ENCODE measurements at places on chromosomes 3 and 15.

GRCh38 chr3:138331143-138331894, 1.7 kb upstream of the NME9 start:
- no peak for DNase-seq

- DNase-seq = no peak
These were observed 2.6 kb downstream of the PLCD1 start for GRCh38 chr3:38026856-38027255.

GRCh38 chr3:61839256-61839655, 277.9 kb downstream of the PTPRG start:
- no peak for DNase-seq

GRCh38 chr3:142705198-142705597, 18.6 kb upstream of the TRPC1 start:
- DNase-seq = no peak

GRCh38 chr15:74203914-74204431, 1.4 kb upstream of the STRA6 start:
- DNase-seq = no peak

DNA sequence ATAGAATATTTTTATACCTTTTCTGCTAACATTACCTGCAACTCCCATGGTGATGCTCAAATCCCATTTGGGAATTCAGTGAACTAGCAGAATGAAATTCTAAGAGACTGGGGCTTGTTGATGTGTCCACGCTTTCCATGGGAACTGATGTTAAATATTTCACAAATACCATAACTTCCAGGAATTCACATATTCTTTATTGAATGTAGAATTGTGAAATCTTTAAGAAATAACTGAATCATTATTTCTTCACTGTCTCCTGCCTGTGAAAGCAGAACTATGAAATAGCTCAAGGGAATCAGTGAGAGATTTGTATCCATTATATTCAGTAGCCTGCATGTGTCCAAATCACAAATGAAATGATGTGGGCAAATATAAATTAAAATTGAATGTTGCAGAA, 130.8 kb downstream of the SERPINI1 start:
- no peak for DNase-seq

DNA sequence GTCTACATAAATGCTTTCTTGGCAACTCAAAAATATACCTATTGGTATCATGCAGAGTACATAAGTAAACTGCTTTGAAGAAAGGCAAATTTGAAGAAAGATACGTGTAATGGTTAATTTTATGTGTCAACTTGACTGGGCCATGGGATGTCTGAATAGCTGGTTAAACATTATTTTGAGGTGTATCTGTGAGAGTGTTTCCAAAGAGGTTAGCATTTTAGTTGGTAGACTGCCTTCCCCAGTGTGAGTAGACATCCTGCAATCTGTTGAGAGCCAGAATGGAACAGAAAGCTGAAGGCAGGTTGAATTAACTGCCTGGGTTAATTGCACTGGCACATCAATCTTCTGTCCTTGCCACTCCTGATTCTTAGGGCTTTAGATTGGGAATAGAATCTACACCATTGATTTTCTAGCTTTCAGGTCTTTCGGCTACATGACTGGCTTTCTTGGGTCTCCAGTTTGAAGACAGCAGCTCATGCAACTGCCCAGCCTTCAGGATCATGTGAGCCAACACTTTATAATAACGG, 98.3 kb downstream of the CMSS1 start:
- DNase-seq = no peak

DNA sequence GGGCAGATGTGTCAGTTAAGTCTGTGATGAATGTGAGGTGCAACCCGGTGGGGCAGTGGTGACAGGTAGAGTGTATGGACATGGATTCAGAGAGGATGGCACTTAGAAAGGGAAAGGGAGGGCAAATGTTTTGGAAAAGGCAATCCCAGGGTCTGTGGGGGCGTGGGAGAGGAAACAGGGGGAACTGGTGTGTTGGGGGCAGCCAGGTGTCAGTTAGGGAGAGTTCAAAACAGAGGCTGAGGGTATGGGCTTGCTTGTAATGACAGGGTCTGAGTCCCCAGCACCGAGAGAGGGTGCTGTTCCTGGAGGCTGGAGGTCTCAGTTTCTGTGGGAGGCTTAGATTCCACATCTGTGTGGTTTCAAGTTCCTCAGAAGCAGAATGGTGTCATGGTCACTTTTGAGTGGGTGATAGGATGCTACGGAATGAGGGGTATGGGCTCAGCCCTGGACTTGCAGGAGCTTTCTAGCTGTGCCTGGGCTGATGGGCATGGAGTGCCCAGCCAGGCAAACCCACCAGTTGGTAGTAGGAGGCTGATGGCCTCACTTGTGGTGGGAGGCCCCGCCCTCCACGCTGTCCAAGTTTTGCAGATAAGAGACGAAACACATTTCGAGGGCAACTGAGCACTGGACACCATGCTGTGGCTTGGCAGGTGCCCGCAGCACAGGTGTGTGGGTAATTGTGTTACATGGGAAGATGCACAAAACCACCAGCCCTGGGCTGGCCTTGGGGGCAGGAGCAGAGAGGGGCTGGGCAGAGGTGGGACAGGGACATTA, 209.4 kb downstream of the RPLP1 start:
- DNase-seq = no peak

- no peak for DNase-seq
These were observed 211.1 kb upstream of the GADL1 start for GRCh38 chr3:31105438-31106077.

GRCh38 chr3:182413061-182413460, 380.2 kb upstream of the ATP11B start:
- DNase-seq = no peak

GRCh38 chr15:36953346-36953745, 147.0 kb downstream of the MEIS2 start:
- DNase-seq = no peak

- DNase-seq = no peak
These were observed 172.5 kb downstream of the MTHFS start for GRCh38 chr15:79724312-79724711.

DNA sequence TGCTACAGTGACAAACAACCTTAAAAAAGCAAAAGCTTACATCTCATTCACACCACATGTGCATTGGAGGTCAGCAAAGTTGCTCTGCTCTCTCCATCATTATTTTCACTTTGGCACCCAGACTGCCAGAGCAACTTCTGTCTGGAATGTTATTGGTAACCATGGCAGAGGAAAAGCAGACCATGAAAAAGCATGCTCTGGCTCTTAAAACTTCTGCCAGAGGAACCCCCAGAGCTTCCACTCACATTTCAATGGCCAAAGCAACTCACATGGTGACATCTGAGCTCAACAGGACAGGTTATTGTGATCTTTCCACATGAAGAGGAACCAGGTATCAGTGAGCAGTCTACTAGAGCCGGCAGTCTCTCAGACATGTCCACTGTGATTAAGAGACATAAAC, 21.9 kb upstream of the FRMD5 start:
- DNase-seq = no peak

DNA sequence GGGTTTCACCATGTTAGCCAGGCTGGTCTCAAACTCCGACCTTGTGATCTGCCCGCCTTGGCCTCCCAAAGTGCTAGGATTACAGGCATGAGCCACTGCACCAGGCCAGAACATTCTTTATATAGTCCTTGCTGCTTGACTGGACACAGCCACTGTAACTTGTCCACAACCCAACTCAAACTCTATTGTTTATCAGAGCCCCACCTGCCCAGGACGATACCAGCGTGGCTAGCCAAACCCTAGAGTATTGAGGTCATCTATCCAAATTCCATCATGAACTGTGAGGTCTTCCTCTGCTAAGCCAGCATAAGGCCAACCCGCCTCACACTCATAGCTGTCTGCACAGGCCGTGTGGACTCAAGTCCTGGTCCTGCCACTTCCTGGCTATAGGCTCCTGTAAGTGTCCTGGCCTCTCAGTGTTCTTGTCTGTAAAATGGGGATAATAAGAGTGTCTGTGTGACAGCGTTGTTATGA, 63.9 kb downstream of the DAPK2 start:
- DNase-seq = no peak

DNA sequence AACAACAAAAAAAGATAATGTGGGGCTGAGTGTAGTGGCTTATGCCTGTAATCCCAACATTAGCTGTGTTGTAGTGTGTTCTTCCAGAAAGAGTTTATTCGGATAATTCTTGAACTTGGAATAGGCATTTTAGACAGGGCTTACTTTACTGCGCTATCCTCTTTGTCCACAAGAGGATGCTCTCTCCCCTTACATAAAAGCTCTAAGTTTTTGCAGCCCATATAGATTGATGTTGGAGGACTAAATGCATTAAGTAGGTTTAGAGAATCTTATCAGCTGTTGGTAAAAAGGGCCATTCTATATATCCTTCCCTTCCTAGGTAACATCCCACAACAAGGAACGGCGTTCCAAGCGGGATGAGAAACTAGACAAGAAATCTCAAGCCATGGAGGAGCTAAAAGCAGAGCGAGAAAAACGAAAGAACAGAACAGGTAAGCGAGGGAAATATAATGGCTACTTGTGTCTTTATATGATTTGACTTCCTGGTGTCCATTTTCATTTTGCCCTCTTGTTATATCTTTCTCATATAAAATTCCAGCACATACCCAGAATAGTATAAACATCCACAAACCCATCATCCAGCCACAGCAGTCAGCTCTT, 27.8 kb upstream of the ITPKA start:
- no peak for DNase-seq

- no peak for DNase-seq
These were observed 167.7 kb downstream of the GHSR start for GRCh38 chr3:172280406-172281051.

DNA sequence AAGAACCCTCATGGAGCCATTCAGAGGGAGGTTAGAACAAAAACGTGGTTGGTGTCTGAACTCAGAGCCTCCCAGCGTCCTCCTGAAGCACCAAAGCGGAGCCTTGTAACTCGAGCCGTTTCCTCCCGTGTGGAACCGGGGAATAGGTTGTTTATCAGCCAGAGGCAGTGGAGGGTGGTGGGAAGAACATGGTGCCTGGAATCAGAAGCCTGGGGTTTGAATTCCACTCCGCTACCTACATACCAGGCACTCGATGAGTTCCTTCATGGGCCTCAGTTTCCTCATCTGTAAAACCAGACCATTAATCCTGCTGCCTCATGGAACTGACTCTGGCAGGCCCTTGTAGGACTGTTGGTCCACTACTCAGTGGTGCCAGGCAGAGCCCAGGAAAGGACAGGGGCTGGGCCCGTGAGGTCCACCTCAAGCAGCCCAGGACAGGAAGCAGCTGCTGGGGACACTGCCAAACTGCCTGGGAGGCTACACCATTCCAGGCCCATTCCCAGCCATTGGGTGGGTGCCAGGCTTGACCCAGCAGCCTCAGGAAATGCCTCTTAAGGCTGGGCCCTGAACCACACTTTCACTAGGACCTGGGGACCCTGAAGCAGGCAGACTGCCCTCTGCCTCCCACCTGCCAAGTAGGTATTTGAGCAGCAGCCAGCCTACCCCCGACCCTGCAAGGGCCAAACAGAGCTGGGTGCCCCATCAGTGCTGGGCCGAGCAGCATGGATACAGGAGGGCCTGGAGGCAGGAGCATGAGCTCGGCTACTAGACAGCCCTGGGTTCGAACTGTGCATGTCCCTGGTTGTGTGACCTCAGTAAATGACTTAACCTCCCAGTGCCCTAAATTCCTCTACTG, 33.4 kb downstream of the PRKCD start:
- no peak for DNase-seq

DNA sequence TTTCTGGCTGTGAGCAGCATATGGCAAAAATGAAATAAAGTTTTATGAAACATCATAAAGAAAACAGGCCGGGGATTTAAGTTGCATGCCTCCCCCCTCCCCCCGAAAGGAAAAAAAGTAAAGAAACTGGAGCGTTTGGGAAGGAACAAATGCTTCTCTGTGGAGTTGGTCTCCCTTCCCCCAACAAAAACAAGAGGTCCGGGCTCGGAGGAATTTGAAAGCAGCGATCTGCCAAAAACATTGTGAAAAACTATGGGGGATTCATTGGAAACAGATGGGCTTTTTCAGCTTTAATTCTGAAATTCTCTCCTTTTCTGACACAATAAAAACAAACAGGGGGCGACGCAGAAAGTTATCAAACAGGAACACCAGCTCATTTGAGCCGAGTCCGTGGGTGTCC, 17.0 kb downstream of the RGMA start:
- no peak for DNase-seq

- DNase-seq = no peak
These were observed 30.2 kb upstream of the USP3 start for GRCh38 chr15:63473999-63474809.

- no peak for DNase-seq
These were observed 253 bp downstream of the IFT80 start for GRCh38 chr3:160398820-160399124.

GRCh38 chr3:79661896-79662295, 105.9 kb downstream of the ROBO1 start:
- no peak for DNase-seq

- no peak for DNase-seq
These were observed 38.7 kb upstream of the MAN2C1 start for GRCh38 chr15:75407083-75407482.

- DNase-seq = no peak
These were observed 181.7 kb upstream of the ANKRD28 start for GRCh38 chr3:15979495-15979894.

DNA sequence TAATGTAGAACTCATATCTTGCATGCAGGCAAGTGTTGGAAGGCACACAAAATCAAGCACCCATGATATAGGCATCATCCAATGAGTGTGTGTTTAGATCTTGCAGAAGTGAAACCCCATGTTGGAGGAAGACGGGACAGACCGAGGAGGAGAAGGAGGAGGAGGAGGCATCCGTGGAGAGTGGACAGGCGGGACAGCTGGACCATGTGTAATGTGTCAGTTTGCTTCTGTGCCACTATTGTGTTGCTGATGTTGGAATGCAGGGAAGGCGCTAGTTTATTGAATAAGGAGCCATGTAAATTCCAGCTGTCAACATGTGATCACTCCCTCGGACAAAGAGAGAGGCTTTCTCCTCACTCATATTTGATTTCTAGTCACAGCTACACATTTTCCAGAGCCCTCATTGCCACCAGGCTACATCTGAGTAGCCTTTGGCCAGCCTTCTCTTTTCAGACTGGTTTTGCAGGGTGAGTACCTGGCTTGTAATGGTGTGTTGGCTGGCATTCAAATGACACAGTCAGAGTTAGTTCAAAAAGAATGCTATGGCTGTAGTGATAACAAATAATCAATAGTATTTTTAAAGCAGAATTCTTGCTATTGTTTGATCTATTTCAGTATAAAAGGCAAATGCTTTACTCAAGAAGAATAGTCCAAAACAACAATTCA, 1037.6 kb upstream of the NR2F2 start:
- no peak for DNase-seq

DNA sequence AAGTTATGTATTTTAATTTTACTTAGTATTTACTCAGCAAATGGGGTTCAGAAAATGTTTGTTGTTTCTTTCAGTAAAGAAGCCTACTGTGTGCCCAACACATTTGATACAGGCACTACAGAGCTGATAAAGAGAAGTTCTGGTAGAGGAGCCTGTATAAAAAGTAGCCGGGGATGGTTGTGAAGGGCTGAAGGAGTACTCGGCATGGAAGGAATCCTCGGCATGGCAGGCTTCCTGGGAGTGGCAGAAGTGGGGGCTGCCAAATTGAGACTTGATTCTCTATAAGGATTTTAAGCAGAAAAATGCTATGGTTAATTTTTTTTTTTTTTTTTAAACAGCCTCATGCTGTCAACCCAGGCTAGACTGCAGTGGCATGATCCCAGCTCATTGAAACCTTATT, 9.3 kb downstream of the ARL13B start:
- no peak for DNase-seq

- DNase-seq = no peak
These were observed 95.2 kb downstream of the AQP9 start for GRCh38 chr15:58233341-58233740.

- no peak for DNase-seq
These were observed 20.0 kb upstream of the CMTM6 start for GRCh38 chr3:32522682-32523081.

GRCh38 chr15:50192164-50192563, 10.2 kb downstream of the SLC27A2 start:
- no peak for DNase-seq

- no peak for DNase-seq
These were observed 259 bp upstream of the CILP start for GRCh38 chr15:65211482-65211982.

All from stimulated activated CD8-positive, alpha-beta memory T cell treated with anti-CD3 and anti-CD28 coated beads, Interleukin-7, amount 100 ng/mL, for 1 hour (primary cell).